Nucleus accumbens (tissue), 56 donors: ENCODE measurements at places on chromosomes 2 and 18.

DNA sequence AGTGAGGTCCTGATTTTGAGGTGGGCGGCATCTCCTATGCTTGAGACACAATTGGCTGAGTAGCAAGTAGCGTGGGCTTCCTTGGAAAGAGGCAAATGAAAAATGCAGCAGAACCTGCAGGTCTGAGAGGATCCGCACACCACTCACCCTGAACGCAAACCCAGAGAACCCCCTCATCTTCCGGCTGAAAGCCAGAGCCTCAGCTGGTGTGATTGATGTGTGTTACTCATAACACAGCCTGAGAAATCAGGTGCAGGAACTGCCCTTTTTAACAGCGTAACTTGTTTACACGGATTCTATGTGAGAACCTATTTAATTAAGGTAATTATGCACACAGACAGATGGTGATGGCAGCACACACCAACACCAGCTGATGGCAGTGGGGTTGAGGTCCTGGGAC, 123.4 kb downstream of the MRO start:
- DNase-seq = no peak

GRCh38 chr2:14806613-14807012, 174.1 kb downstream of the LRATD1 start:
- DNase-seq = no peak

DNA sequence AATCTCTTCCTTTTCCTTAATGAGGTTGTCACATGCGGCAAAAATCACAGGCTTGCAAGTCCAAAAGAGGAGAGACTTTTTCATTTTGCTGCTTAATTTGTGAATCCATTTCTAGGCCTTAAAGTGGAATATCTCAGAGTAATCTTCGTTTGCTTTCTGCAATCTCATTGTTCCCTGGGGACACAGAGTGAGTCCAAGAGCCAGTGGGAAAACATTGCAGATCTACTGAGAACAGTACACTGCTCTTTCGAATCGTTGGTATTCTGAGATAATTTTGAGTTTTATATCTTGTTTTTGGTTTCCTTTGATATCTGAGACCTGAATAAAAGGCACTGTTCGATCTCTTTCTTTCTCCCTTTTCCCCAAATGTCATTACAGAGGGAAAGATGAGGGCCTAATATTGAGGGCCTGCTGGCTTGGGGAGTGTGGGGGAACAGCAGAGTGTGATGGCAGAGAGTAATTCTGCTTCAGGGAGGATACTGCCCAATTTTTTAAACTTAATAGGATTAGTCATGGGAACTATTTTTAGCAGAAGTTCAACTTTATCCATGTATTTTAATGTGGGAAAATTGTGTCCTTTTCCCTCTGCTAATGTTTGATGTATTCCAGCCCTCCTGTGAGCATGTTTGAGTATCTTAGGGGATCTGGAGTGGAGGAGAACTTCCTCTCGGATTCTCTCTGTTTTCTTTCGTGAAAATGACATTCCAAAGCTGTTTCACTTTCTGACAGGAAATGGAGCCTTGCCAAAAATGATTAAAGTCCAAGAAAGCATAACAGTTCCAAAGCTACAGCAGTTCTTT, 418.2 kb upstream of the ZEB2 start:
- no peak for DNase-seq

GRCh38 chr2:165268754-165269153, 29.5 kb downstream of the SCN2A start:
- DNase-seq = no peak

DNA sequence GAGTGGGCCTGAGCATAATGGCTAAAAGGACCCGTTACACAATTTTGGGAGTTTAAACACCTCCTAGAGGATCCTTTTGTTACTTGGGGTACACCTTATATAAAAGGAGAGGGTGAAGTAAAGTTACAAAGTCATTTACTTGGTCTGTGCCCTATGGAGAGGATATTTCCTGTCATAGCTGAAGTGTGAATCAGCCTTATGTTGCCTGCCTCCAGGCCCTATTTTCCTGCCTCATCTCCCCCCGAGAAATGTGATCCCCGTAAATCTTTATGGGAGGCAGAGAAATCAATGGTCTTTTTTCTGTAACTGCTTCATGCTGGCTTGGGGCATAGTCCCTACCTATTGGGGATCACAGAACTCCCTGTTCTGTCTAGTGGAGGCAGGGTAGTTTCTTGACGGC, 906.6 kb downstream of the DSC3 start:
- DNase-seq = no peak

GRCh38 chr18:72181241-72181764, 362.8 kb downstream of the CBLN2 start:
- no peak for DNase-seq

DNA sequence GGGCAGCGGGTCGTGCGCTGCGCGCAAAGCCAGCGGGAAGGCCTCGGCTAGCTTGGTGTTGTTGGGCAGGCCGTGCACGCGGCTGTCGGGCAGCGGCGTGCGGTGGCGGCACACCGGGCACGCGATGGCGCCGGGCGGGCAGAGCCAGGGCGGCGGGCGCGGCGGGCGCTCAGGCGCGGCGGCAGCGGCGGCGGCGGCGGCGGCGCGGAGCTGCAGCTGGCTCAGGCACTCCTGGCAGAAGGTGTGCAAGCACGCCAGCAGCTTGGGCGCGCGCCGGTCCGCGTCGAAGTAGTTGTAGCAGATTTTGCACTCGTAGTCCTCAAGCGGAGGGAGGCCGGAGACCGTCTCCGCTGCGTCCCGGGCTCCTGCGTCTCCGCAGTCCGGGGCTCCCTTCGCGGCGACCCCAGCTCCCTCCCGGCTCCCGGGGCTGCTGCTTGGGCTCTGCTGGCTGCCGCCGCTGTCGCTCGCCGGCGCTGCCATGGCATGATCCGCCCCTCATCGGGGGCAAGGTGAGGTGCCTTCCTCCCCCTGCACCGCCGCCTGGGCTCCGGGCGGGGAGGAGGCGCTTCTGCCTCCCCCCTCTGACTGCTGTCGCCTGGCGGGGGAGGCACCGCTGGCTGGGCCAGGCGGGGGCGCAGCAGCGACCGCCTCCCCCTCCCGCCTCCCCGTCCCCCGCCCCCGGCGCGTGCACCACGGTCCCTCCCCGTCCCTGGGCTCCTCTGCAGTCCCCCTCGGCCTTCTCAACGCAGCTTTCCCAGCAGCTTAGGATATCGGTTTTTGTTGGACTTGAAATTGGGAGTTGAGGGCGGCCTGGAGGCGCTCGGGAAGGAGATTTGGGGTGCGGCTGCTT, 21.0 kb upstream of the PAX3 start:
- DNase-seq = no peak

- DNase-seq = no peak
Measured at GRCh38 chr2:72036173-72036545, 111.5 kb downstream of the CYP26B1 start.
